ENCODE measurements at places on chromosomes 2 and 18.

DNA sequence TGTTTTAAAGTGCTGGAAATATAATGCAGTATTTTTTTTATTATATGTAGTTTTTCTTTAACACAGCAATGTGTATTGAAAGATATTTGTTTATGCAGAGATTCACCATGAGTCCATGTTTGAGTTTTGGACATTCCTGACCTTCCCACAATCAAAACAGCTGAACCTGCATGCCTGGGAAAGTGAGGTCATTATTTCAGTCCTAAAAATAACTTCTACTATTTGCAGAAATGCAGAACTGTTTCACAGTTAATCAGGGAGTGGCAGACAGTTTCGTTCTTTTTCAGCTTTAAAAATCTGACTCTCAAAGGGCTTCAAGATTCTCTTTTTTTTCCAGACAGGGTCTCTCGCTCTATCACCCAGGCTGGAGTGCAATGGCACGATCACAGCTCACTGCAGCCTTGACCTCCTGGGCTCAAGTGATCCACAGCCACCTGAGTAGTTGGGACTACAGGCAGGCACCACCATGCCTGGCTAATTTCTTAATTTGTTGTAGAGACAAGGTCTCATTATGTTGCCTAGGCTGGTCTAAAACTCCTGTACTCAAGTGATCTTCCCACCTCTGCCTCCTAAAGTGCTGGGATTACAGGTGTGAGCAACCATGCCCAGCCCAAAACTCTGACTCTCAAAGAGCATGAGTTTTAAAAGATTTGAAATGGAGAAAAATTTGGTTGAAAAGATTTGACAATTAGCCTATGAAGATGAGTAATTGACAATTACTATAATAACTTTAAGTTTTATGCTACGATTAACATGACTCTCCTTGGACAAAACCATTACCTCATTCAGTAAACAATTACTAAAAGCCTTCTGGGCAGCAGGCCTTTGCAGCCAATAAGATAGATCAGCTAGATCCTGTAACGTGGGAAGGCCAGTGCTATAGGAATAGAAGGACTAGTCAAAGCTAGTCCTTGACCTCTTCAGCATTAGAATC is 5.0 kb upstream of the MYL12B start:
- DNase-seq = no peak

- no peak for DNase-seq
Observed at GRCh38 chr18:43515481-43515880, 238.2 kb upstream of the SYT4 start.

DNA sequence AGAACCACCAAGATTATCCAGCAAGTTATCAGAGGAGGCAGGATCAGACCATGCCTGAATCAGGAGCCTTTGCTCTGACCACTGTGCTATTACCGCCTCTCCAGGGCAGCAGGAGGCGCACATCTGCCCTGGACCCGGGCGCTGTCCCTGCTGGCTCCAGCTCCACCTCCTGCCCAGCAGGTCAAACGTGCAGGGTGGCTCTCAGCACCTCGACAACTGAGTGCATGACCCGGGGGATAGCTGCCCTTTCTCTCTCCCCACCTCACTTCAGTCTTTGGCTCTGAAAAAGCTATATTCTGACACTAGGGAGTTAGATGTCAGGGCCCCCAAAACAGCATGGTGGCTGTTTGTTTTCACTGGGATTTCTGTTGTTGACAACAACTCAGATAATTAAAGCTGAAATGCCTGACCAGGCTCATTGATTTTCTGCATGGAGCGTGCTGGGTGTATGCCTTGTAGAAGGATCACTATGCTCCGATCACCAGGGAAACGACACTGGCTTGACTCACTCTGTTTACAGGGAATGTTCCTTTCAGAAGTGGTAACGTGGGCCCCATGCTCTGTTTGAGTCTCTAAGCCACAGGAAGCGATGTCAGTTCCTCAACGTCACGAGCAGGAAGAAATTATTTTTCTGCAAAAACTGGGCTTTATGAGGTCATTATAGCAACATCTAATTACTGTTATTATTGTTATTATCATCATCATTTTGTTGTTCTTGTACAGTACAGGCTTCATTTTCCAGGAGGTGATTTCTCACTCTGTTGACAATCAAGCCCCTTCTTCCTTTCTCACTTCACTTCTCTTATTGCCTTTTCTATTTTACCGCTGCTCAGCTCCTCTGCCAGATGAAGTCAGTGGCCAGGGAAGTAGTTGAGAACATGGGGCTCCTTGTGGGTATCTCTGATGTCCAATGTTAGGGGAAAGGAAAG is 125.6 kb downstream of the PLB1 start:
- peak; percentile 93 for DNase-seq

DNA sequence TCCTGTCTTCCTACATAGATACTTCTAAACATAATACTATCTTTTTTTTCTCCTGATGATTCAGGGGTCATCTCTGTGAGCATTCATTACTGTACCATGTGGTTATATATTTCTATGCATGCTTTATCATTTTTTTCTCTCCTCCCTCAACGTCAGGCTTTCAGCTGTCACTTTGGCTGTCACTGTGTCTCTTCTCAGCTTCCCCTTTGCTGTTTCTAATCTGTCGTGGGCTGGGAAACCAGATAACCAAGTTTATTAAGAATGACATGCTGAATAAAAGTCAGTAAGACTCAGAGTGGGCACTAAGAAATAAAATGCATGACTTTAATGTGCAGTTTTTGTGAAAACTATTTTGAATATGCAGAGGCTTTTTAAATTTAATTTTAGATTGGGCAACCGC is 344.6 kb downstream of the NRXN1 start:
- DNase-seq = no peak

- no peak for DNase-seq
Observed at GRCh38 chr2:86433137-86433536, 8.0 kb upstream of the KDM3A start.

GRCh38 chr2:218875692-218876246 is 4.9 kb upstream of the WNT10A start:
- DNase-seq = no peak

DNA sequence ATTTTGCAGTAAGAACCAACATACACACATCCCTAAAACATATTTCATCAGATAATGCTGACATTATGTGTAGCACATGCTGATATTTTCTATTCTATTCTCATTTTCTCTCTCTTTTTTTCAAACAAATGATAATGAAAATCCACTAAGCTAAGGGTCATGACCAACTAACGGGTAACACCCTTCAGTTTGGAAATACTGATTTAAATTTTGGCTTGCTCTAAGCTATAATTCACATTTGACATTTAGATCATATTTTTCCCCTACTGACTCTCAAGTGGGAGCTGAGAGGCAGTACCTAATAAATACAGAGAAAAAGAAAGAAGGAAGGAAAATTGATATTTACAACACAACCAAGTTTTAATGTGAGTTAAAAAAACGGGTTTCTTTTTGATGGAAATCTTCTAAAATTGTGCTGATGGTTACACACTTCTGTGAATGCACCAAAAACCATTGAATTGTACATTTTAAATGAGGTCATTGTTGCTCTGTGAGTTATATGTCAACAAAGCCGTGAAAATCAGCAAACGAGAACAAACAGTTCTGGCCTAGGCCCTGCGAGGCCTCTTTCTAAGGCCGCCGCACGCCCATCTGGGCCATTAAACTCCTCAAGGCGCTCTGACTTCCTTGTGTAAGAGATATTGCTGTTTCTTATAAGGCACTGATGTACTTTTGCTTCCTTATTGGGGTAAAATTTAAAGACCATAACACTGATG is 124.2 kb downstream of the GALR1 start:
- no peak for DNase-seq

- DNase-seq = no peak
Observed at GRCh38 chr2:160614391-160614790, 120.8 kb upstream of the RBMS1 start.

GRCh38 chr2:66561645-66562303 is 126.8 kb downstream of the MEIS1 start:
- no peak for DNase-seq

DNA sequence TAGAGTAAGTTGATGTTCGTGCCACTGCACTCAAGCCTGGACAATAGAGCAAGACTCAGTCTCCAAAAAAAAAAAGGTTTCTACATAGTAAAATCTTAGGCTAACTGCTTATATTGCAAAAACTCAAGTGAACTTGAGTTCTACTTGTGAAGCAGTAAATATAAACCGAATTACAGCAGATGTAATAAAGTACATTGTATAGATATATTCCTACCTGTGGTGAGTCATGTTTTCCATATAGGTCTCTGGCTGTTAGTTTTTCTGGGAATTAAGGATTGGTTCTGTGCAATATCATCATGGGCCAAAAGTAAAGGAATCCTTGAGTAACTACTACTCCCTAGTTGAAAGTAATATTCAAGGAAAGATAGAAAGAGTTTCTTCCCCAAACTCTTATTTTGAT is 159.9 kb downstream of the DYM start:
- no peak for DNase-seq

- peak; percentile 72 for DNase-seq
Observed at GRCh38 chr2:127149384-127149783, 42.4 kb upstream of the BIN1 start.

DNA sequence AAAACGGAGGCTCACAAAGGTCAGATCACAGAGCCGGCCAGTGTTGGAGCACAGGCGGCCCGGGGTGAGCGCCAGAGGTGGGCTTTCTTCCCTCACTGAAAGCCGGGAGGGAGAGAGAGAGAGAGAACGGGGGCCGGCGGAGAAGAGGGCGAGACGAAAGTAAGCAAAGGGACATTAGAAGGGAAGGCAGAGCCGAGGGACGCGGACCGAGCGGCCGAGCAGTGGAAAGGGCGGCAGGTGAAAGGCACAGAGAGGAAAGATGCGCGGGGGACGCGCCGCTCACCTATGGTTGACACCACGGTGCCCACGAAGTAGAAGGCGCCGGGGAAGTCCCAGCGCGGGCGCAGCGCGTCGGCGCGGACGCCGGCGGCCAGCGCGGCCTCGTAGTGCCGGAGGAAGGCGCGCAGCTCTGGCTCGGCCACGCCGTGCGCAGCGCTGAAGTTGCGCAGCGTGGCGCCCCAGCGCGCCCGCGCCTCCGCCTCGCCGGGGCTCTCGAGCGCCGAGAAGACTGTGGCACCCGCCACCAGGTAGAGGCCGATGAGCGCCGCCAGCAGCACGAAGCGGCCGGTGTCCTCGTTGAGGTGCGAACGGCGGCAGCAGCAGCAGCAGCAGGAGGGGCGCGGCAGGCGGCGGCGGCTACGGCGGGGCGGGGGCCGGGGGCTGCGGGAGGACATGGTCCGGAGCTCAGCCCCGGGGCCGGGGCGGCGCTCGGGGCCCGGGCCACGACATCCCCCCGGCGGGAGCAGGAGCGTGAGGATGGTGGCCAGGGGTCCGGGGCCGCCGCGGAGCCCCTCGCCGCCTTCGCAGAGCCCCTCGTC is 166.9 kb downstream of the MSH2 start:
- no peak for DNase-seq

DNA sequence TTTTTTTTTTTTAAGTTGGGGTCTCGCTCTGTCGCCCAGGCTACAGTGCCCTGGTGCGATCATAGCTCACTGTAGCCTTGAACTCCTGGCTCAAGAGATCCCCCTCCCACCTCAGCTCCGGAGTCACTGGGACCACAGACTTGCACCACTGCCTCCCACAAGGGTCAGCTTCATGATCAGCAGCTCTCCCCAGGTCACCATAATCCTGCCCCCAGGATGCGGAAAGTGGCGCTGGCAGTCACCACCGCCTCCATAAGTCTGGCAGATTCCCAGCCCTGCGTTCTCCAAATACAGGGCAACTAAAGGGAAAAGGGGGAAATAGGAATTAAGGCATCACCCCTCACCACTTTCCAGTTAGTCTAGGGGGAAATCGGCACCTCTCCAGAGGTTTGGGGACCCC is 5.2 kb upstream of the ARID5A start:
- no peak for DNase-seq

- DNase-seq = no peak
Observed at GRCh38 chr2:50490991-50491390, 540.9 kb downstream of the NRXN1 start.

DNA sequence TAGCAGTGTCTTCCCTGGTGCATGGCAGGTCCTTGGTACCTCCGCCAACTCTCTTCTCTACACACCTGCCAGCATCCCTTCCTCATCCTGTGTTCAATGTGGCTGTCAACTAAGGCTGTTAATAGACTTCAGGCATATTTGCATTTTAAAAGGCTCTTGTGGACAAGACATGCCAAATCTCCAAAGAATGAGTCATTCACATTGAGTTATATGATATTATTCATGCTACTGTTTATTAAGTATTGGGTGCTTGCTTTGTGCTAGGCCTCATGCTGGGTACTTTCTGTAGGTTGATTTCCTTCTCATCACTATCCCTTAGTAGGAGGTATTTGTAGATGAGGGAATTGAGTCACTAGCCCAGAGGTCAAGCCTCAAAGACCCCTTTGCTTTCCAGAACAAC is 5.2 kb downstream of the MYO1B start:
- no peak for DNase-seq

DNA sequence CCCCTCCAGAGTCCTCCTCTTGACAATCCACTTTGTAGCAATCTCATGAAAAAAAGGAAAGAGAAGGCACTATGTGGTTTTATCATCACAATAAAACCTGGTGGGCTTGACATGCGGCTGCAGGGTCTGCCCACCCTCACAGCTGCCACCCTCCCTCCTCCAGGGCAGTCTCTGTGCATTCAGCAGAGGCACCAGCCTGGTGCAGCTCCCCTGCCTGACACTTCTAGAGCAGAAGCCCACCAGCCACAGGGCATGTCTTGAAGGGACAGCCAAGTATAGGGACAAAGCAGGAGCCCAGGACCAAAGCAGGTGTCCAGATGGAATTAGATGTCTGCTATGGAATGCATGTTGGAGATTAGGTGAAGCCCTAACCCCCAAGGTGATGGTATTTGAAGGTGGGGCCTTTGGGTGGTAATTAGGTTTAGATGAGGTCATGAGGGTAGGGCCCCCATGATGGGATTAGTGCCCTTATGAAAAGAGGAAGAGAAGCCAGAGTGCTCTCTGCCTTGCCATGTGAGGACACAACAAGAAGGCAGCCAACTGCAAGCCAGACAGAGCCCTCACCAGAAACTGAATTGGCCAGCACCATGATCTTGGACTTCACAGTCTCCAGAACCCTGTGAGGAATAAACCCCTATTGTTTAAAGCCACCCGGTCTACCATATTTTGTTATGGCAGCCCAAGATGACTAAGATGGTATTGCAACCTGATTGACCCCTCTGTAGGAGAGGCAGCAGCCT is 86.9 kb downstream of the MCFD2 start:
- DNase-seq = no peak

- no peak for DNase-seq
Observed at GRCh38 chr2:45000921-45001868, 8.1 kb downstream of the SIX2 start.

GRCh38 chr2:24011250-24012104 is 1.6 kb downstream of the MFSD2B start:
- no peak for DNase-seq

GRCh38 chr18:7632152-7633098 is 65.3 kb downstream of the PTPRM start:
- no peak for DNase-seq

GRCh38 chr2:151260573-151261230 is 961 bp downstream of the RBM43 start:
- no peak for DNase-seq

- no peak for DNase-seq
Observed at GRCh38 chr2:54773233-54773632, 49.8 kb downstream of the EML6 start.

GRCh38 chr18:56747032-56747658 is 96.0 kb downstream of the WDR7 start:
- no peak for DNase-seq

Data from retinal pigment epithelial cell (primary cell).